ENCODE measurements at places on chromosomes 11 and 22.

GRCh38 chr22:17915188-17915587, 109.2 kb downstream of the MICAL3 start:
- DNase-seq = no peak

DNA sequence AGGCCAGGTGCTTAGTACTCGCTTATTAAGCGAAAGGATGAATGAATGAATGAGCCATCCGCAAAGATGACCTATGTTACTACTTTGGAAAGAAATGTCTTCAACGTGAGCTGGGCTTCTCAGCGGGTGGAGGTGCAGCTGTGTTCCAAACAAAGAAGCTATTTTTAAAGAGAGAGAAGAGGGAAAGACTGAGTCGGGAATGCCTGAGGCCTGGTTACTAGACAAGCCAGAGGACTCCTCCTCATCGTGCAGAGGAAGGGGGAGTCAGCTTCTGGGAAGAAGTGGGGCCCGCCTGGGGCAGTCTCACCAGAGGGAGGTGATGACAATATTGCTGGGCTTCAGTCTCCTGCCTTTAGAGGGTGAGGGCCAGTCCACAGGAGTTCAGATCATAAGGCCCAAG, 30.4 kb upstream of the CD5 start:
- DNase-seq = no peak

DNA sequence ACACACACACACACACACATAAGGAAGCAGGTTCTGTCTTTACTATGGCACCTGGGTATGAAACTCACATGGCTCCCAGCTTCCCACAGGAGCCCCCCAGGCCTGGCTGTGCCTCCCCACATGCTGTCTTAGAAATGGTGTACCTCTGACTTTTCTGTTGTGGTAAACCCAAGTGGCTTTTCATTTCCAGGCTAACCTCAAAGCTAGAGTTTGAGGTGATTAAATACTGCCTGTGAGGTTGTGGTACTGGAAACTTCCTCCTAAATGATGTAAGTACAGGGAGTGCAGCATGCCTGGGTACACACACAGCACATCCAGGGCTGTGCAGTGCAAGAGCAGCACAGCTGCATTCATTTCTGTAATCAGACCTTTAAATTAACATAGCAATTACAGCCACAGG, 34.4 kb downstream of the ME3 start:
- DNase-seq = no peak

DNA sequence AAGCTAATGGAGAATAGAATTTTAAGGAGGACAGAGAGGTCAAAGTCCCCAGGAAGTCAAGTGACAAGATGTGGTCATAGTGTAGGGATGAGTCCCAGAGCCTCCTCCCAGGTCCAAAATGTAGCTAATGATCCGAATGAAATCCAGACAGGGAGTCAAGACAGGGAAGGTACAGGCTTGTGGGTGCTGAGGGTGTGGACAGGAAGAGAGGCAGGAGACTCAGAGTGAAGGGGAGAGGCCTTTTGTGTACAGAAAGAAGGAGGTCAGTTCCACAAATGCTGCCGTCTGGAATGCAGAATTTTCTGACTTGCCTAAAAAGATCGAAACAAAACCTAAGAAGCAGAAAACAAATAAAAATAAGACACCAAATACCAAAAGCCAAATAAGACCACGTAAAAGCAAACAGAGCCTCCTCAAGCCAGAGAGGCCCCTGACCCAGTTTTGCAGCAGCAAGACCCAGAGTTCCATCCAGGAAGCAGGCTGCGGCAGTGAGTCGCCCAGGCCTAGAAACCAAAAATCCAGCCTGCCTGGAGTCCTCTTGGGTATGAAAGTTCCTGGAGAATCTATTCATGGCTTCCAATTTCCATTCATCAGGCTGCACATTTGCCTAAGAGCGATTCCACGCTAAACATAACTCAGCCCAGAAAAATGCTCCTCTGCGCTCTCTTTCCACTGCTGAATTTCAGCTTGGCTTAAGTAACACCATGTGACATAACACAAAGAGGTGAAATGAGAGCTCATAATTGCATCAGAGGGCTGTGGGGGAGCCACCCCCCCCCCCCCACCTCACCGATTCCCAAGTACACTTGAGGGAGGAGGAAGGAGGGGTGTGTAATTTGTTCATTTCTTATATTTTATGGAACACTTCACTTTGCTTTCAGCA, 71.2 kb downstream of the KIRREL3 start:
- no peak for DNase-seq

- no peak for DNase-seq
Measured at GRCh38 chr22:47307326-47307725, 544.9 kb downstream of the TBC1D22A start.

DNA sequence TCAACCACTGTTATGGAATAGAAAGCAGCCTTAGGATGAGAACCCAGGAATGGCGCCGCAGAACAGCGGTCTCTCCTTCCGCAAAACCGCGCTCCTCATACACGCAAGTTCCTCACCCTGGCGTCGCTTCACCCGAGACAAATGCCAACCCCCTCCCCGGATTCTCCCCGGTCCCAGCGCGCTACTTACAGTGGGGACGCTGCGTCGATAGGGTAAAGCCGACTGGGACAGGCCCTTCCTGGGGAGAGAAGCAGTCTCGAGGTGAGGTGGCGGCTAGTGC, 287 bp downstream of the RPS13 start:
- no peak for DNase-seq

DNA sequence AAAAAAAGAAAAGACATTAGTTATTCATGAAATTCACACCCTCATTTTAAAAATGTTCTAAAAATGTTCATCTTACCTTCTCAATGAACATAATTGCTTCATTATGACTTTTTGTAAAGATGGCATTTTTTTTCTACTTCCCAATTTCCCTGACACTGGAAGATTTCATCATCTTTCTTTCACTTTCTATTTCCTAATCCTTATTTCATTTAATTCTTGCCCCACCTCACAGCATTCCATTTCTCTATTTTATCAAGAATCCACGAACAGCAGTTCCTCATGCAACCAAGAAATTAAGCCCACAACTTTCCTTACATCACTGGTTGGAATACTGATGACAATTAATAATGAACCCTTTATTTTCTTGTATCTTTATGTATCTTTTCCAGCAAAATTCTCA, 1.9 kb downstream of the PATL1 start:
- DNase-seq = no peak

- DNase-seq = no peak
Measured at GRCh38 chr11:68149417-68149816, 28.2 kb upstream of the CHKA start.

DNA sequence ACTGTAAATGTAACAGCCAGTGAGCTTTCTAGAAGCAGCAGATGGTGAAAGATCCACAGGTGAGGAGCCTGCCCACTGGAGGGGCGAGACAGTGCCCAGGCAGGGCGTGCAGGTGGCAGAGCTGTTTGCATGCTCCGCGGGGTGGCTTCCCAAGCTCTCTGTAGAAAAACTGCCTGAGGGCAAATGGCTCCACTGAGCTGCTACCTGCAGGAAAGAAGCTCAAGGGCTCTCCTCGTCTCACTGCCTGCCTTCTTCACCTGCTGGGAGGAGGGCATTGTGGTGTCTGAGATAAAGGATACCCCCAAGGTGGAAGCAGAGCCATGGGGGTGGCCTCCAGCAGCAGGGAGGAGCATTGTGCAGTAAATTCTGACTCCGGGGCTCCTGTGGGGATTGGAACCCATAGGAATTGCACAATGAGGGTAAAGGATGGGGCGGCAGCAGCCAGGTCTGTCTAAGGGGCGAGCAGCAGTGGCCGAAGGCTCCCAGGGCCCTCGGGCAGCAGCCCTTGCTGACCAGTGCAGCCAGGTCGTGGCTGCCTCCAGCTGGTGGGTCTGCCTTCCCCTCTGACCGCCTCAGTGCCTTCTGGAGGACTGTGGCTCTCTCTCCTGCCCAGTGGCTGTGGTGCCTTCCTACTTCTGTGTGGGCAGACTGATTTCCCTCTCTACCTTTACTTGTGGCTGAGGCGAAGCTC, 28.0 kb upstream of the CABP7 start:
- no peak for DNase-seq

GRCh38 chr11:47204637-47204989, 10.2 kb upstream of the DDB2 start:
- no peak for DNase-seq

DNA sequence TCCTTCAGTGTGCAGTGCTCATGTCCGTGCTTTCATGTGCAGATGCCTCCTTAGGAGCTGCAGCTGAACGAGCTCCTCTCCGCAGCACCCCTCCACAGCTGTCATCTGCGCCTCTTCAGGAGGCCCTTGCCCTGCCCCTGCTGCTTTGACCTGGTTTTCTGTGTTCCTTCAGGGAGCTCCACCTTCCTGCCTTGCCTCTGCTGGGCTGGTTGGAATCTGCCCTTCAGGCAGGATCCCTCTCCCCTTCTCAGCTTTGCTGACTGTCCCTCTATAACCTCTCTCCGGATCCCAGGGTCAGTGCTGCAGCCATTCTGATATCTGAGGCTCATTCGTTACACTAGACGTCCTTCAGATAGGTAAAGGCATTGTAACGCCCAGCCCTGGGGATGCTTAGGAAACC, 67.9 kb downstream of the SCN3B start:
- DNase-seq = no peak

- no peak for DNase-seq
Measured at GRCh38 chr11:57336111-57336666, 497 bp upstream of the SSRP1 start.

- DNase-seq = no peak
Measured at GRCh38 chr11:75475767-75476650, 43.0 kb upstream of the KLHL35 start.

DNA sequence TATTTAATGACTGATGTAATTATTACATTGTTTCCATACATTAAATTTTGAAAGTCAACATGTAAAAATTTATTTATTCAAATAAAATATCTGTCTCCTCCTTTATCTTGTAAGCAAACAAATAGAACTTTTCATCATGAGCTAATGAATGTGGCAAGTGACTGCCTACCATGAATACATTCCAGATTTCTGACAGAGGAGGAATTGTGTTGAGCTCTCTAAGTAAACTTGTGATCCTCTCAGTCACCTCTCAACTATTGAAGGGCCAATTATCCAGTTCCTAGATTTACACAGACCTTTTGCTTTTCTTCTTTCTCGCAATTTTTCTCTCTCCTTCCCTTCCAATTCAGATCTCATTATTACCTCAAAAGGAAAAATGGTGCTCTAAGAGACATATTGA, 21.5 kb downstream of the PRRG4 start:
- no peak for DNase-seq

Measured in stimulated activated CD4-positive, alpha-beta T cell treated with anti-CD3 and anti-CD28 coated beads, Interleukin-4, amount 100 ng/mL, for 48 hours (primary cell).